H4 (cell line): ENCODE measurements at places on chromosomes 7 and 10. TPM values are rescaled to one million over a fixed set of nuclear protein-coding genes. Genes with fewer than 3 reads are reported as not detected.

GRCh38 chr10:59674215-59674836 is 35.3 kb downstream of the SLC16A9 start:
- no peak for DNase-seq

- no peak for DNase-seq
Measured at GRCh38 chr7:1593091-1593866, 23.4 kb upstream of the PSMG3 start.

GRCh38 chr10:71312811-71313789 is 6.0 kb upstream of the SLC29A3 start:
- DNase-seq: no peak

- DNase-seq: no peak
Measured at GRCh38 chr10:33773253-33773573, 438.7 kb upstream of the NRP1 start.

The AGBL3 gene
- 1.2 TPM in 1 of 2 replicates, not detected in the other for total RNA-seq

The GARIN1A gene
- total RNA-seq: 0.06 TPM in 1 of 2 replicates, not detected in the other

The HABP2 gene
- total RNA-seq: not detected in 2 replicates

DNA sequence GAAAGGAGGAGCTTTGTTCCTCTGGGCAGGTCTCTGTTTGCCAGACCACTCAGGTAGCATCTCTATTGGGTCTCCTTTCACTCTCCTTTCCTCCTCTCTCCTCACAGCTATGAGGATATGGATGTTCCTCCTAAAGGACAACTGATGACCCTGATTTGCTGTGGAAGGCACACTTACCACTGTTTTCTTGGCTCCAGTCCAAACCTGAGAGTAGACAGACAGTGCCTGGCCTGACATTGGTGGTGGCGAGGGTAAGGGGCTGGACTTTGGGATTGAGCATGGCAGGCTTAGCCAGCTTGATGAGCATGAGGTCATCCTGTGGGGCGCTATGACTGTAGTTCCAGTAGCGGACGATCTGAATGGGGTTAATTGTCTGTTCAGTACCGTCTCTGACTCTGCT is 3.6 kb downstream of the PRSS37 start:
- no peak for DNase-seq

GRCh38 chr10:69495666-69496065 is 44.4 kb downstream of the TSPAN15 start:
- DNase-seq: no peak

The CALN1 gene
- total RNA-seq: 6.5 and 8.4 TPM in 2 replicates

- DNase-seq: peak; percentile 11
Measured at GRCh38 chr10:32095116-32095733, 39.0 kb upstream of the KIF5B start.

DNA sequence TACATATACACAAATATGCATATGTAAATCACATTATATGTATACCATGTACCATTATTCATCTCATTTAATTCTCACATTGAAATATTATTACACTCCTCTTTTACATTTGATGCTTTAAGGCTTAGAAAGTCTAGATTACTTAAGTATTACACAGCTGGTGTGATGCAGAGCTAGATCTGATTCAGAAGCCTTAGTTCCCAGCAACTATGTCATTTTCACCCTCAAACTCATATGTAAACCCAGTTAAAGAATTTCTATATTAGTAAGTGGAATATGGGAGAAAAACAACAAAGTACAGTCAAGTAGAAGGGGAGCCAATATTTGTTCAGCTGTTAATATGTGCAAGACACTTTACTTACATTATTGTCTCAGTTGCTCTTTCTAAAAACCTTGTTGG is 74.3 kb upstream of the CSTF2T start:
- no peak for DNase-seq

DNA sequence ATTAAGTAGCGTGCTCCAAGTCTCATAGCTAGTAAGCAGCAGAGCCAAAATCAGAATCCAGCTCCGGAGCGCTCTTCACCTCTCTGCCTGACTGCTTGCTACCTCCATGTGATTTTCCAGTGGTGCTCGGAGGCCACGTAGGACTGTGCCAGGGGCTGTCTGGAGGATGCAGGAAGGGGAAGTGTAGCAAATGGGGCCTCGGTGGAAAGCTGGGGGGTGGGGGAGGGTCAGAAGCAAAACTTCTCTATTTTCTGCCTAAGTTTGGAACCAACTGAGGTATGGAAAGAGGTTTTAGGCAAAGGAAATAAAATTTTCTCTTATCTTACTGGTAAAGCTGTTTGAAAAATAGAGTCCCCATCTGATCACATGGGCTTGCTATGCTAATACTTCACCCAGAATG is 108.7 kb downstream of the TBXAS1 start:
- DNase-seq: no peak

The OPN1SW gene
- not detected in 2 replicates for total RNA-seq

GRCh38 chr10:33237736-33238624 is 96.5 kb downstream of the NRP1 start:
- peak; percentile 90 for DNase-seq

- DNase-seq: no peak
Measured at GRCh38 chr10:45593938-45594275, 78.7 kb downstream of the ZFAND4 start.

GRCh38 chr10:79386637-79387465 is 39.6 kb downstream of the PPIF start:
- DNase-seq: no peak

The SUN3 gene
- total RNA-seq: 1.1 and 8.6 TPM in 2 replicates

- DNase-seq: peak; percentile 70
Measured at GRCh38 chr10:69974551-69975155, 78.0 kb upstream of the MACROH2A2 start.

DNA sequence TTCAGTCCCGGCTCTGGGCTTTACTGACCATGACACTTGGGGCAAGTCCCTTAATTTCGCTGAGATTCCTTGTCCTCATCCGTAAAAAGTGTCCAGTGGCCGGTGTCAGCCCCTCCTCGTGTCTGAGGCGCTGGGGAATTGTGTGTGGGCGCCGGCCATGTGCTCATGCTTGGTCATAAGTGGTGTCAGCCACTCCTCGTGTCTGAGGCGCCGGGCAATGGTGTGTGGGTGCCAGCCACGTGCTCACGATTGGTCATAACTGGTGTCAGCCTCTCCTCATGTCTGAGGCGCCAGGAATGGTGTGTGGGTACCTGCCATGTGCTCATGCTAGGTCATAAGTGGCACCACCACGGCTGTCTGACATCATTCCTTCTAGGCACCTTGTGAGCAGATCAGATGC is 40.7 kb upstream of the DMBT1 start:
- no peak for DNase-seq

The CYTH3 gene
- total RNA-seq: 7.4 and 9.8 TPM in 2 replicates

DNA sequence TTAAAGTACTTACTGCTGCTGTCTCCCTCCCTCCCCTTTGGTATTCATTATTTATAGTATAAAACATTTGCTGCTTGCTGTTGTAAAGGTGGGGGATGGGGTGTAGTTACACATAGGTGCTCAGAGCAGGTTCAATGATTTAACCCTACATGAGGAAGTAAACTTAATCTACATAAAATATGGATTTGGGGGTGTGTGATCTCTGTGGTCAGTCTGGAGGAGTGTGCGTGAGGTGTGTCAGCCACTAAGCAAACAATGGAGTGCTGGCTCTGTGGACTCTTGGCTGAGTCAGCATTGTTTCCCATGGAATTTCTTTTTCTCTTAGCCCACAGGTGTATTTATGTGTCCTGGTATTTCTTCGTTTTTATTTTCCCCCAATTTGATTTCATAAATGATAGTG is 133.9 kb downstream of the AUTS2 start:
- DNase-seq: peak; percentile 35

GRCh38 chr10:72087969-72088888 is at the start of gene SPOCK2:
Gene SPOCK2 (minus strand): TSS chr10:72088551. CDS start chr10:72088328, 223 bp downstream.
- DNase-seq: no peak

DNA sequence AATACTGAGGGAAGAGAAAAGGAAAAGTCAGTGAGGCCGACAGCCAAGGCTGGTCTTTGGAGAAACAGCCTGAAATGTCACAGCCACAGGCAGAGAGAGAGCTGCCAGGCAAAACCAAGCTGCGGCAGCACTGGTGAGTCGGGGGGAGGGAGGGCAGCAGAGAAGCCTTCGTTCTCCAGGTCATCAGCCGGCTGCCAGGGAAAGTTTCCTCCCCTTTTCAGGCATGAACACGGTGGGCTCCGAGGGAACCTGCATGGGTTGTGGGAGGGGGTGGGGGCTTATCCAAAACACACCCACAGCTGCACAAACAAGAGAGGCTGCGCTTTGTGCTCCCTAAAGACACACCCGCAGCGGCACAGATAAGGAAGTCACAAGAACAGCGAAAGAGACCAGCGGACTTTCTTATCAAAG is 62.3 kb upstream of the NKX6-2 start:
- no peak for DNase-seq

GRCh38 chr7:42858570-42858969 is 53.3 kb downstream of the C7orf25 start:
- DNase-seq: no peak

DNA sequence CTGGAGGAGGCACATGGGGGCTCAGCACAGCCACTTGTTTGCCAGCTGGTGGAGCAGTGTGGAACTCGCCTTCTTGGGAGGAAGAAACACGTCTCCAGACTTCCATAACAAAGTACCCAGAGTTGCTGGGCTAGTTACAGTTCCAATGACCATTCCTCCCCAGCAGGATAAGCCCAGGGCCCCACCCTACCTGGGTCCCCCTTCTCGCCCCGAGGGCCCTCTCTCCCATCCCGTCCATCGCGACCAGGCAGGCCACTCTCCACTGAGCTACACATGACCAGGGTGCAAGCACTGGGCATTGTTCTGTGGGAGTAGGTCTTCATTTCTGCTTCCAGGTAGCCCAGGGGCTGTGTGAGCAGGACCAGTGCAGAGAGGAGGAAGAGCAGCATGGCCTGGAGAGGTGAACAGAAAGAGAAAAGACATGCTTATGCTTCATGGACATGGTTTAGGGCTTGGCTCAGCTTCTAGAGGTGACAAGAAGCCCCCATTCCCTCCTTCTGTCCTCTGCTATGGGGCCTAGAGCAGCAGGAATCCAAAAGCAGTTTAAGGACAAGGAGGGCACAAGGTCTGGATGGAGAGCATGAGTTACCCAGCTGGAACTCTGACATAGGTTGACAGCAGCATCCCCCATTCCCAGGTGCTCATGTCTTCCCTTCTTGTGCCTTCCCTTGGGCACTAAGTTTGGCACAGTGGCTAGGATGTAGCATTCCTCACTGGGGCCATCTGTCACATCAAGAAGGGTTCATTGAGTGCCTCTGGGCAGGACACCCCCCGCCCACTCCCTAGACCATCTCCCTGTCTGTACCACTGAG is 2.4 kb downstream of the SFTPD start:
- no peak for DNase-seq
